NCI-H2107 (cell line): ENCODE measurements at places on chromosomes 13 and 19.

DNA sequence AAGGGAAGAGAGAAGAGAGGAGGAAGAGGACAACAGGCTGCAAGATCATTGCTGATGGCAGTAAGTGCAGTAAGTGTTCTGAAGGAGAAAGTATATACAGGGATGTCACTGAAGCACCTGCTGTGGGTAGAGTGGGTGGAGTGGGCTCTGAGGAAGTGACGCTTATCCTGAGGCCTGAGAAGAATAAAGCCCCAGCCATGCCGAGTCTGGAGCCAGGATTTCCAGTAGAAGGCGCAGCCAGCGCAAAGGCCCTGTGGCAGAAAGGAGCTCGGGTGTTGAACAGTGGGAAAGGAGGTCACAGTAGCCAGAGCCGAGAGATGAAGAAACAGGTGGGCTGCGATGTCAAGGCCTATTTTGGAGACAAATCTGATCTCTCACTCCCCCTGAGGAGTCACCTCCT is 31.8 kb upstream of the ADGRE5 start:
- no peak for DNase-seq

GRCh38 chr13:95323930-95324662 is 22.8 kb upstream of the ABCC4 start:
- DNase-seq = no peak

- DNase-seq = no peak
Observed at GRCh38 chr13:34214686-34215085, 396.7 kb downstream of the RFC3 start.

- DNase-seq = no peak
Observed at GRCh38 chr13:45723798-45724197, 21.7 kb downstream of the CBY2 start.
